ENCODE measurements at places on chromosomes 3 and 15.

DNA sequence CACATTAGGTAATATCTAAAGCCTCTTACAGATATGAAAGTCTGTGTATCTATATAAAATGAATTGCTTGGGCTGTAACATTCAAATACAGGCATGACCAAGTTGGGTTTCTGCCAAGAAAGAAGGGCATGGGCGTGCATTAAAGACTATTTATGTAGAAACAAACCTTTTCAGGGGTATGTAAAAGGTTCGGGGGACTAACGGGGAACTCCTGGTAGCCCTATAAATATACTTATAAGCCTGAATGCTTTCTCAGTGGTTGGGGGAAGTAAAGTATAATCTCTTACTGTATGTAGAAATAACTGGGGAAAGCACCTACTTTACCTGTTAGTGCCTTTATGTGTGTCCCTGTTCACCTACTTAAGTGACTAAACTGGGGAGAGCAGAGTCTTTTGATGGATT lies 154.5 kb upstream of the TBL1XR1 start:
- DNase-seq: no peak

GRCh38 chr15:70854666-70854976 lies 664 bp upstream of the LARP6 start:
- no peak for DNase-seq

DNA sequence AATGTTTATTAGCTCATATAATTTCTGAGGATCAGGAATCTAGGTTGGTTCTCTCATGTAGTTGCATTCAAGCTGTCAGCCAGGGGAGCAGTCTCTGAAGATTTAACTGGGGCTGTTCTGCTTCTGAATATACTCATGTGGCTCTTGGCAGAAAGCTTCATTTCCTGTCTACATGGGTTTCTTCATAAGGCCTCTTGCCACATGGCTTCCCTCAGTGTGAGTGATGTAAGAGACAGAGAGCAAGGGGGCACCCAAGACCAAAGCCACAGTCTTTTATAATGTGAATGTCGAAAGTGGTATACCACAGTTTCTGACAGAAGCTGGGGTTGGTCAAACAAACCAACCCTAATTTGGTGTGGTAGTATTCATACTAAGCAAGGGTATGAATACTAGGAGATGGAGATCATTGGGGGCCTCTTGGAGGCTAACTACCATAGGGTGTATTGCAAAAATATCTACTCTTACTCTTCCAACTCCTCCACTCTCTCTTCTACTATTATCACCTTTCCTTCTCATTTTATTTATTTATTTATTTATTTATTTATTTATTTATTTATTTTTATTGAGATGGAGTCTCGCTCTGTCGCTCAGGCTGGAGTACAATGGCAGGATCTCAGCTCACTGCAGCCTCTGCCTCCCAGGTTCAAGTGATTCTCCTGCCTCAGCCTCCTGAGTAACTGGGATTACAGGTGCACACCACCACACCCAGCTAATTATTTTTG lies 123.8 kb downstream of the B3GALNT1 start:
- DNase-seq: peak; percentile 13

DNA sequence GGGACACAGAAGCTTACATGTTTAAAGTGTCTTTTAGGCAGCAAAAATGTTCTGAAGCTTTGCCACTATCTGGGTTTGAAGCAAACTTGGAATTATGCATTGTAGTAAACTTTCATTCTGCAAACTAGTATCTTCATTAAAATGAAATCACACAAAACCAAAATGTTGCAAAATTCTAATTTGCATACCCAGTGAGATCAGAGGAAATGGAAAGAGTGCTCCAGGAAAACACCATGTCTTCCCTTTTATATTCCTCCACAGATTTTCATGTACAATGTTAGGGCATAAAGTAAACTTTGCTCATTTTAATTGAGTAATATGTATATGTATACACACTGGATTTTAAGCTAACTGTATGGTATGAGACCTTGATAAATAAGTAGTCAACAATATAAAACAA lies 23.9 kb downstream of the ANO10 start:
- no peak for DNase-seq

- no peak for DNase-seq
Measured at GRCh38 chr3:180085122-180085710, 48.5 kb upstream of the PEX5L start.

DNA sequence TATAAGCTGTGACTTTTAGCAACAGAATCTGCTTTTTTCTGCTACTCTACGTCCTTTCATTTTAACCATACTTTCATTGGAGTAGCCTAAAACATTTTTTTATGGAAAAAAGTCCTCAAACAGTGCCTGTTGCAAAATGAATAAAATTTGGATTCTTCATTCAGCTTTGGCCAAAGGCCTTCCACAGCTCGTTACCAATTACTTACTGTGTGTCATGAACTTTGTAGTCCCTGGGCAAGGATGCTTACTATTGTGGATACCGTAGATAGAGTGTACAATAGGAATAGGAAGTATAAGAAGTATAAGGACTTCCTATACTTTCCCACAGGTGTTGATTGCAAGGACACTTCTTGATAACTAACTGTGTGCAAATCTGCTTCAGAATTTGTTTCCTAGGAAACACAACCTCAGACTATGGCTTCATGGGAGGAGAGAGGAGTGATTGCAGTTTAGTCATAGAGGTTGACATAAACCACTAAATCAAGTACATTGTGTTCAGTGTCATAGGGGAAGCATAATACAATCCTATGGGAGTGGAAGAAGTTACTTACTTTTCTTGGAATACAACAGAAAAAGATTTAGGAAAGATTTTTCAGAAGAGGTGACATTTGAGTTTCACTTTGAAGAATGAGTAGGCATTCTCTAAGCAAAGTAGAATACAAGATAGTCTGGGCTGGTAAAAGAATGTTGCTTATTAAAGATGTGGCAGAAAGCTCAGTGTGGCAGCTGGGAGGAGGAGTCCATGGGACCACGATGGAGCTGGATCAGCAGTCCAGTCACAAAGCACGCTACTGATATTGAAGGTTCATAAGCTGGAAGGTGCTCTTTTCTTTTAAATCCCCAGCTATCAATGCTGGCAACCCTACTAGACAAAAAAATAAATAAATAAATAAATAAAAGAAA lies 309.7 kb upstream of the TPRG1 start:
- DNase-seq: no peak

- DNase-seq: peak; percentile 40
Measured at GRCh38 chr15:85793641-85794597, 806 bp downstream of the KLHL25 start.

GRCh38 chr15:67784856-67785430 lies 40.4 kb upstream of the SKOR1 start:
- no peak for DNase-seq

DNA sequence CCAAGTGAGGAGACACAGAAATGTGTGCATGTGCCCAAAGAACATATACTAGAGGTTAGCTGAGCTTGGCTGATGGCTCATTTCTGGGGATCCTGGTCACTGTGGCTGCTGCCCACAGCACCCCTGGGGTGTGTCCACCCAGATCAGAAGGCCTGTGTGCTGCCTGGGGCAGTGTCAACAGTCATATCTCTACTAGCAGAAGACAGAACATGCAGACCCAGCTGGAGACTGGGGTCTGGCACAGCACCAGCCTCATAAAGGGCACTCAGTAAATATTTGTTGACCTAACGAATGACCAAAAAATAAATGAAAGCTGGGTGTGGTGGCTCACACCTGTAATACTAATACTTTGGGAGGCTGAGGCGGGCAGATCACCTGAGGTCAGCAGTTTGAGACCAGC lies 16.4 kb downstream of the CHRNA3 start:
- no peak for DNase-seq

DNA sequence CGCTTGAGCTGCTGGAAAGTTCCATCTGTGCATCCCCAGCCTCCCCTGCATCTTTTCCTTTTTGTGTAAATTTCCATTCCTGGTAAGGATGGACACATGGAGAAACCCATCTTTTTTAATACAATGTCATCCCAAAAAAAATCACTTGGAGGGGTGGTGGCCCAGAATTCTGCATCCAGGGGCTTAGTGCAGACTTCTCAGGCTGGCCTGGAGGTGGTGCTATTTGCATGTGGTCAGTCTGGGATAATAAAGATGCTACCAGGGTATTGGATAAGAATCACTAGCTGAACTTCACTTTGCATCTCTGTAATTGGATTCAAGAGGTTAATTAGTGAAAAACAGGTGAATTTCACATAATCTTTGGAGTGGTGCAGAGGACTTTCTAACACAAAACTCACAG lies 1.8 kb upstream of the ZSCAN2 start:
- DNase-seq: peak; percentile 23

GRCh38 chr3:114847564-114847963 lies 299.5 kb downstream of the ZBTB20 start:
- no peak for DNase-seq

- DNase-seq: no peak
Measured at GRCh38 chr3:151265866-151266265, 12.5 kb downstream of the P2RY14 start.

GRCh38 chr15:56965231-56966013 lies 47.0 kb downstream of the TCF12 start:
- no peak for DNase-seq

DNA sequence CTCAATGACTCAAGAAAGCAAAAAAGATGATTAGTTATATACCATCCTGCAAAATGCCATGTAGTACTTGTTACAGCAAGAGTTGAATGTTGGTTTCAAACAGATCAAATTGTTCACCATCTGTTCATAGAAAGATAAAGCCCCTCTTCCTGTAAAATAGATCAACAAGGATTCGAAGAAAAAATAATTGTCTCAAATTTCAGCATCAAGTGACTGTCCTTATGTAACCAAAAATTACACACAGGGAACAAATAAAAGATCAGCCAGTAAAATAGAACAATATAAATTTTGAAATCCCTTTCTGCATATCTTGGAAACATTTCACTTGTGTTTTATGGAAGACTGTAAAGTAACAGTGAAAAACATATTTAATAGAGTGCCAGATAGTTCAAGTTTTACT lies 165.1 kb upstream of the STAC start:
- DNase-seq: no peak

- no peak for DNase-seq
Measured at GRCh38 chr3:124229420-124229819, 237.5 kb upstream of the ROPN1 start.

DNA sequence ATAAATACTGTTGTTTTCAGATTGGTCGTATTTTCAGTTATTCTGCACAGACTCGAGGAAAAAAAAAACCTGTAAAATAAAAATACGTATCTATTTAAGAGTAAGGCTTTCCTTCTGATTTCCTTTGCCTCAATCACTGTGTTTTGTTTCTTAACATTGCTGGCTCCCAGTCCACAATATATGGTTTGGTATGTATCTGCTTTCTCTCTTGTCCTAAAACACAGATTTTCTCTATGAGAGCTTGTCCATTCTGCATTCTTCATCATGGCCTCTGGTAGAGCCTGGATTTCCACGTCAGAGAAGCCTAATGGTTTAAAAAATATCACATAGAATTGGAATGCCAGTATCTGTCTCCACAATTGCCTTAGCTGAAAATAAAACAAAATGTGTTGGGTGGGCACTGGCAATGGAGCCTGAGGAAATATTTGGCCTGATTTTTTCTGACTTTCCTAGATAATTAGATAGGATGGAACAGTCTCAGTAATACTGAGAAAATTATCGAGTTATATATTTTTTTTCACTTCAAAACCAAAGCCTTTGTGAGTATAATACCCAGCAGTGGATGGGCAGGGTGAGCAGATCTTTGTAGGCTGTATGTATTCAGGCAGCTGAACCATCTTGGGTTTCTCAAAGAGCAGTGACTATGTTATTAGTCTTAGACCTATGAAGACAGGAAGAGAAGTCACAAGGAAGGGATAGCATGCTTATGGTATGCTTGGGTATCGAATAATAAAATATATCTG lies 1.9 kb downstream of the CD200 start:
- DNase-seq: no peak

DNA sequence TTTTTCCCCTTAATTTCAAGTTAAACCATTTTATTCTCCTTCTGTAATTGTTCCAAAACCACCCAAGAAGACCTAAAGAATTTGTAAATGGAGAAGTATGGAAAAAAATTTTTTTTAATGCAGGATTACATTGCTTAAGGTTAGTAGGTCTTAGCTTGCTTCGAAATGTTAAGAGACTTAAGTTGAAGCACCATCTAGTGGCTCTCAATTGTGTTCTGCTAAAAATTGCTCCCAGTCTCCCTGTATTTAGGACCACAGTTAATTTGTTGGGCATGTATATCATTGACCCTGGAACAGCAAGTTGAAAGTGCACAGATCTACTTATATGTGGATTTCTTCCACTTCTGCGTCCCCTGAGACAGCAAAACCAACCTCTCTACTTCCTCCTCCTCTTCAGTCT lies 32.4 kb downstream of the CD200R1L start:
- DNase-seq: no peak

DNA sequence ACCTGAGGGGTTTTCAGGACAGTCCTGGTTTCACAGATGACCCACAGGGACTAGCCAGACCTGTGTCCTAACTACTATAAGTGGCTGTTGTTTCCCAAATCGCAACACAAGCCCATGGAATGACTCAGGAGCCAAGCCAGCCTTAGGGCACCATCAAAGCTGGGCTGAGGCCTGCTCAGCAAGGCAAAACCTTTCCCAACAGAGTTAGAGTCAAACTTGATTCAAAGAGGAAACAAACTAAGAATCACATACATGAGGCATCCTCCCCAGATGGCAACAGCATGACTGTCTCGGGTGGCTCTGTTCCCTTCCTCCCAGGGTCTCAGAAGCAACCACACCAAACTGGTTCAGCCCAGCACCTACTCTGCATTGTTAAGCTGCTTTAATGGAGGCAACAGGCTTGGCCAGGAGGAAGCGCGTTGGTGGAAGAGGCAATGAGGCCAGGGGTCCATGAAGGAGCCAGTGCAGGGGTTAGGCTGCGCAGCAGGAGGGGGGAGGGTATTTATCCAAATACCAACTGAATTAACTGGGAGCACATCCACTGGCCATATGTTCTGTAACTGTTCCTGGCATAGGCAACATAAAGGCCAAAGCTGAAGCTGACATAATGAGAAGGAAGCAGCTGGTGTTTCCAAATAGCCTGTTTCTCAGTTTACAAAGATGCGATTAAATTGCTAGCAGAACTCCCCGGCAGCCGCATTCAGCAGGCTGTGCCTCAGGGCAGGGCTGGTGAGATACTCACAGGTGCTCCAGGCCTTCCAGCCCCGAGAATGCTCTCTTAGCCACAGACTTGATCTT lies 102.4 kb downstream of the LRIG1 start:
- no peak for DNase-seq

DNA sequence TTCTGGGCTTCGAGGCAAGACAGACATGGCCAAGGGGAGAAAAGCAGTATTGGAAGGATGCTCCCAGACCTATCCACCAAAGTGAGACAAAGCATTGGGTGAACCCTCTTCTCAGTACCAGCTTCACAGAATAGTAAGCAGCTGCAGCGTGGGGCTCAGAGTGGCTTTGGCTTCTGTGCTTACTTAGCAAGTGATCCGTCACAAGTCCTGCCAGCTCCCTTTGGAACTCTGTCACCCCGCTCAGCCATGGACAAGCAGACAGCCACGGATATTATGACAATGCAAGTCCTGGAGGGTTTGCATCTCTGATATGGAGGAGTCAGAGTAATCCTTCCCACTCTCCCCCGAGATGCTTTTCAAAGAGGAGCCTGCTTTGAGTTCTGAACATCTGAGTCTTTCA lies 90.8 kb downstream of the SLCO3A1 start:
- DNase-seq: peak; percentile 24

- DNase-seq: peak; percentile 21
Measured at GRCh38 chr3:114498539-114499370, 204.9 kb downstream of the TIGIT start.
